ENCODE measurements at places on chromosomes 3 and 15.

DNA sequence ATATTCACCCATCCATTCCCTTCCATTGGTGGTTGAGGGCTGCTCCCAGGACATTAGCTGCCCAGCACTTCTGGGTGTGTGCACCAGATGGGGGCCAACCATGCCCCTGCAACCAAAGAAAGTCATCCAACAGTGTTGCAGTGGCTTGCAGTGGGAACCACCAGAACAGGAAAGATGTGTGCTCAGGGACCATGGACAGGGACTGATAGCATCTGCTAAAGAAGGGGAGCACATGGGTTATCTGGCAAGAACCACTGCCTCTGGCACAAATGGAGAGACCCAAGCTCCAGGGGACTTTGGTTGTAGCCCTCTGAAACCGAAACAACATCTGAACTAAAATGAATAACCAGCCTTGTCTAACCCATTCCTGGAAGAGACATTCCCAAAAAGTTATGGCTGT is 8.1 kb downstream of the DCLK3 start:
- DNase-seq: no peak

DNA sequence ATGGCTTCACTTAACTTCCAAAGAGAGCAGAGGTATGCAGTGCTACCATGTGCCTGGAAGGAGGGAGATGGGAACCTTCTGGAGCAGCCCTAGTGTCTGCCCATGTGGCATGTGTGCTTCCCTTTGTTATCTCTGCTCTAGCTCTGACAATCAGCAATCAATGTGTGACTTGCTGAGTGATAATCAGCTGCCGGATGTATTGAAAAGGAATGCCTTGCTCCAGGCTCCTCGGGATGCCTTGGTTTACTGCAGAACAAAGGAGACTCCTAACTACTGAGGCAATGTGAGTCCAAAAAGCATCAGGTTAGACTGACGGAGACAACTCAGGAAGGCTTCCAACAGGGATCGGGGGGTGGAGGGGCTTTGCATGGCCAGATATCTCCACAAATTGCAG is 36.0 kb upstream of the CORO2B start:
- DNase-seq: no peak

DNA sequence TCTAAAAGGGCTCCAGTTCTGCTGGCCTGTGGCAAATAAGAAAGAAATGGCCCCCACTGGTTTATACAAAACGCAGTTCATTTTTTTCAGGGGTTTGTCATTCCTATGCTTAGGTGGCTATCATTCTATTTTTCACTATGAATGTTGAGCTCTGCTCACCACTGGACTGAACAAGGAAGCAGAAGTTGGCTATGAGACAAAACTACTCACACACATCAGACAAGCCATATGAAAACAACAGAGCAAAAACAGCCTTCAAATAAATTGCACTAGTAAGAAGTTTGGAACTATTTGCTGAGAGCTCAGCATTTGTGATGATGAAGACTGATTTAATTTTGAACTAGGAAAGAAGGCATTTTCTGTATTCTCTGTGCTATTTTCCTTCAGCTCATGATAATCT is 328.5 kb downstream of the MECOM start:
- DNase-seq: no peak

DNA sequence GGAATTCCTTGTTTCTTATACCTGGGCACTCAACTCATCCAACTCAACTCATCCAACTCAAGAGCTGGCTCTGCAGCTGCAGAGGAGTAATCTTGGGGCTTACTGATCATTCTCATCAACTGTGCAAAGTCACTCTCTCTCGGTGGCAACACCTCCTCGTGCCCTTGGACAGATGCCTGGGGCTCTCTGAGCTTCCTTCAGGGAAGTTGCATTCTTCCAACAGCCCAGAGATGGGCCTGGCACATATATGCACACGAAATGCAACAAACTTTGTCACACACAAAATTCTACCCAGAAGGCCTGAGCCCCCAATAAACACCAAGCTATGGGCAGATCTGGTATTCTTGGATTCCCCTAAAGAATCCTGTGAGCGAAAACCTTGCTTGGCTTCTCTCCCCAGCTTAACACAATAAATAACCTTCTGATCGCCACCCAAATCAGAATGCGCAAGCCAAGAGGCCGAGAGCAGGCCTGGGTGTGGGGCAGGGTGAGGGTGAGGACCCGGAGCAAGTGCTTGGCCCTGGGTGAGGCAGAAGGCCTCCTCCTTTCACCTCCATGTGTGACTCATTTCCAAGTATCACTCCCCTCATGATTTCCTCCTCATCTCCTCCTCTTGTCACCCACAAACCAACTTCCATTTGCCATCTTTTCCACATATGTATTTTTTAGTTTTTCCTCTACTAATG is 15.4 kb downstream of the TGM5 start:
- no peak for DNase-seq

- DNase-seq: no peak
Measured at GRCh38 chr15:88871313-88871712, 24.0 kb downstream of the HAPLN3 start.

GRCh38 chr3:20230954-20231353 is 44.9 kb upstream of the SGO1 start:
- DNase-seq: no peak

DNA sequence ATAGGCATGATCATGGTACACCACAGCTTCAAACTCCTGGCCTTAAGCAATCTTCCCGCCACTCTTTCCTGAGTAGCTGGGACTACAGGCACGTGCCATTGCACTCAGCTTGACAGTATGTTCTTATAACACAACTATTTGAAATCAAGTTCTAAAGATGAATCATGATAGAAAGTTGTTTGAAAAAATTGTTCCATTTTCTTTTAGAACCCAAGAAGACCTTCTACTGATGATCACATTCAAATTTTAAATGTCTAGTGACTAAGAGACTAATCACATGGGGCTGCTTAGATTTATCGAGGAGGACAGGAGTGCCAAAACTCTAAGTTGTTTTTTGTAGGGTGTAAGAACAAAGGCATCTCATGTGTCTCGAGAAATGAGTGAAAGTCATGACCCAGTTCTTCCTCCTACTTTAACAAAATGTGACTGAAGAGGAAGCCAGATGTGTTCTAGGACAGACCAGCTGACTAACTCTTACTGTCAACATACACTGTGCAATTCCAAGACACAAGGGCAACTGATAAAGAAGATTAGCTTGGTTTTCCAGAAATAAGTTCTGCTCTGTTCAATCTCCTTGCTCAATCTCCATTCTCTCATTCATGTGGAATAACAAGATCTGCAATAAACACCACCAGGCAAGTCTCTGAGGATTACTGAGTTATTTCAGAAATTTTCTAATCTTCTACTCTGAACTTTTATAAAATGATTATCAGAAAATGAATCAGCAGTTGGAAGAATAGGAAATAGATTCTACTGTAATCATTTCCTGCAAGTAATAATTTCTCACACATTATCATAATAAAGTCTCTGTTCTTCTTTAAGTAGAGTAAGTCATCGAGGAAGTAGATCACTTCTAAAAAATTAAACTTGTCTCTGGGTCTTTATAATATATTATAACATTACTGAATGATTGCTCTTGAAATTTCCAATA is 122.6 kb upstream of the CCNL1 start:
- DNase-seq: no peak

DNA sequence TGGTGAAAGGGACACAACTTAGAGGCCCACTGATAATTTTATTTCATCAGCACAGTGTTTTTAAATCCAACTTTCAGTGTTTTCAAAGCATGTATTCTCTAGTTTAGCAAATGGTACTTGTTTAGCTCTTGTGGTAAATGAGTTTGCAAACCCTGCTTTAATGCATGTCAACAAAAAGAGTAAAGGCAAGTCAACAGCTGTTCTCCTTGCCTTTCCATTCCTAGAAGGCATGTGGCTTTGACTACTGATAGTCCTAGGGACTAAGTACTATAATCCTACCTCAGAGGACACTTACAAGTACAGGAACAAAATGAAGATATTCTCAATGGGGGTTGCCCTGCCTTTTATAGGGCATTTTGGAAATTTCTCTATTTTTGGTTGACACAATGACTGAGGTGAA is 13.1 kb downstream of the NPTN start:
- no peak for DNase-seq

- DNase-seq: no peak
Measured at GRCh38 chr3:71247958-71248335, 335.6 kb downstream of the FOXP1 start.

GRCh38 chr15:80309769-80310384 is 57.9 kb upstream of the CTXND1 start:
- no peak for DNase-seq

DNA sequence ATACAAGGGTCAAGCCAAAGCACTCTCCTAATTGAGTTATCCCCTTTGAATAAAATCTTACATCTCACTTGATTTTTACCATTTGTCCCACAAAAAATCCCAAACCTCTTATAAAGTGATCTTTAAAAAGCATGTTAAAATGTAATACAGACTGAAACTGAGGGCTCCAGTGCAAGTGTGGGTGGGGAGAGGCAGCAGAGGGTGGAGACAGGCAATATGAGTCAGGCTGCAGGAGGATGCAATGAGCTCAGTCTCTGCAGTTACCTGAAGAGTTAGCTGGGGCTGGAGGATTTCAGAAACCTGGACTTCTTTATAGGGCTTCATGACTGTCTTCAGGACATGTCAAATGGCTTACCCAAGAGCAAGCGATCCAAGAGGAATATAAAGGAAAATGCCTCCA is 14.2 kb upstream of the COLQ start:
- DNase-seq: no peak

DNA sequence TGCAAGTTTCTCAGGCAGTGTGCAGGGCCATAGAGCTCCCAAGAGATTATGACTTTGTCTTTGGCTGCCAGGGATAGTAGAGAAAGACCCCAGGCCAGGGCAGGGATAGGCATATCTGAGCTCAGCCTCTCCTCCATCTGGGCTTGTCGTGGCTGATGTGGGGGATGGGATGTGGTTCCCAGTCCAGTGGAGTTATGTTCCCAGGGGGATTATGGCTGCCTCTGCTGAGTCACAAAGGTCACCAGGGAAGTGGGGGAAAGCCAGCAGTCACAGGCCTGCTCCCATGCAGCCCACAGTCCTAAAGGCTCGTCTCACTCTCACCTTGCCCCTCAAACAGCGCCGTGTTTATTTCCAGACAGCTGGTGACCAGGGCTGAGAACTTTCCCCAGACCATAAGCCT is 354.9 kb downstream of the SI start:
- DNase-seq: no peak

DNA sequence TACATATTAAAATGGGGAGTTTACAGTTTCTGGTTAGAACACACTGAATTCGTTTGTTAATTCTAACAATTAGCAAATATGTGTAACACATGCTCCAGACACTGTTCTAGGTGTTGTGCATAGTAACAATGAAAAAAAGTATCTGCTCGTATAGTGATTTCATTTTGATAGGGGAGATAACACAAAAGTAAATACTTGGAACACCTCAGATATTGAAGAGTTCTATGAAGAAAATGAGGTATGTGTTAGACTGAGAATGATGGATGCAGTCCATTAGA is 6.8 kb upstream of the TMF1 start:
- DNase-seq: no peak

GRCh38 chr15:71425388-71425787 is 310.1 kb downstream of the THSD4 start:
- DNase-seq: no peak

DNA sequence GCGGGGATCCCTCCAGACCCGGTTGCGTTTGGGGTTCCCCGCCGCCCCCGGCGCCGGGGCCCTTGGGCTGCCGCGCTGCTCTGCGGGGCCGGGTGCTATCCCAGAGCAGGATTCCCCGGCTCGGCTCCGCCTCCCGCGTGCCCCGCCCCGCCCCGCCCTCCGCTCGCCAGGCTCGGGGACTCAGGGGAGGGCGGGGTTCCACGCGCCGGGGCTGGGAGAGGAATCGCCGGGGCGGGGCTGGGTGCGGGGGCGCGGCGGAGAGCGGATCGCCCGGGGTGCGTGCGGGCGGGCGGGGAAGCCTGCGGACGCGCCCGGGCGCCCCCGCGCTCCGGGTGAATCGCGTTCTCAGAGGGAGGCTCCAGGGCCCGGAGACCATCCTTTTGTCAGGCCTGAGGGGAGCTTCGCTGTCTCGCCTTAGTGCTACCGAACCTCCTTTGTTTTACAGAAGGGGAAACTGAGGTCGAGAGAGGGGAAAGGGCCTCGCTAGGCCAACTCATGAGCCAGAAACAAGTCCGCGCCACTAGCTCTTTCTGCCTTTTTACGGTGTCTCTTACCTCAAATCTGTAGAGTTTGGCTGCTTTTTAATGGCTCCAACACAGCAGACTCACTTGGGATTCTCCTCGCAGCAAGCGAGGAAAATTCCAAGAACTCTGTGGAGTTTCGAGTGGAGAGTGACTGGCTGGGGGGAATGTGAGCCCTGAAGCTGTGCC is at the start of gene TMEM158:
TSS of gene TMEM158 (minus strand) at position 82 of the 710 bp plus-strand sequence. CDS start 260 bp downstream, outside the sequence.
- no peak for DNase-seq

DNA sequence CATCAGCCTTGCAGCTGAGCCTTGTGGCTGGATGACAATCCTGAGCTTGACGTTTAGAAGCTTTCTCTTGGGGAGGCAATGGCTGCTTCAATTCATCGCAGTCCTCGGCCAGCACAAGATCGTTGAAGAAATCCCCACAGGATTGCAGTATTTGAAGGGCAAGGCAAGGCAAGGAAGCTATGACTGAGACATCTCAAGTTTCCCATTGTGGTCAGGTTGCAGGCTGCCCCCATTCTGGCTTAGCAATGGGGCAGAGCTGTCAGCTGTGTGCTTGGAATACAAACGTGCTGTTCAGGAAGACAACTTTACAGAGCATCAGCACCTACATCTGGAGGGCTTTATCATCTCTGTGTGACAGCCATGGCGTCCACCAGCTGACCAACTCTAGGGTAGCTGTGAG is 275.9 kb upstream of the TBL1XR1 start:
- no peak for DNase-seq

- DNase-seq: no peak
Measured at GRCh38 chr15:57415602-57416001, 39.3 kb downstream of the CGNL1 start.

DNA sequence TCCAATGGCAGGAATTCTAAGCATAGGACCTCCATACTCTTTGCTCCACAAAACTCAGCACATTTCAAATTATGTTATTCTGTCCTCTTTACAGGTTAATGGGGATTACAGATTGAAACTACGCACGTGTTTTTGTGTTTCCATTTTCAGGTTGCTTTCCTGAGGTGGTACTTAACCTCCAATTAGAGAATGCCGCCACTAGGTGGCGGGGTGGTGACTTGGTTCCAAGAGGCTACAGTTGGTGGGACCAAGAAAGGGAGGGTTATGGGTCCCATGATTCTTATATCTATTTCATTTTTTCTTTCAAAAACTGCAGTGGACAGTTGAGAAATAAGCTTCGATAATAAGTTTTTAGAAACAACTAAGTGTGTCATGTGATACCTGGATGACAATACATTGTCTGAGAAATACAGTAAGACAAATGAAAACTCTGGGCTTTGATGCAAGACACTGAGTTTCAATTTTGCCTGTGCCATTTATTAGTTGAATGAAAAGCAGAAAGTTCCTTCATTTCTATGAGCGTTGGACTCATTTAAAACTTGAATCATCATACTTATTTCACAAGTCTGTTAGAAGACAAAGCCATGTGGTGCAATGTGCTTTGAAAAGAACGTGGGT is 539.0 kb downstream of the FGF12 start:
- DNase-seq: no peak

GRCh38 chr3:11310258-11310657 is 38.1 kb downstream of the ATG7 start:
- no peak for DNase-seq
